ENCODE measurements at places on chromosomes 4 and X. TPM values are rescaled to one million over a fixed set of nuclear protein-coding genes. Genes with fewer than 3 reads are reported as not detected.

ANKRD37 gene
- 18.7 TPM for total RNA-seq

XKRX gene
- total RNA-seq = 0.55 TPM

DNA sequence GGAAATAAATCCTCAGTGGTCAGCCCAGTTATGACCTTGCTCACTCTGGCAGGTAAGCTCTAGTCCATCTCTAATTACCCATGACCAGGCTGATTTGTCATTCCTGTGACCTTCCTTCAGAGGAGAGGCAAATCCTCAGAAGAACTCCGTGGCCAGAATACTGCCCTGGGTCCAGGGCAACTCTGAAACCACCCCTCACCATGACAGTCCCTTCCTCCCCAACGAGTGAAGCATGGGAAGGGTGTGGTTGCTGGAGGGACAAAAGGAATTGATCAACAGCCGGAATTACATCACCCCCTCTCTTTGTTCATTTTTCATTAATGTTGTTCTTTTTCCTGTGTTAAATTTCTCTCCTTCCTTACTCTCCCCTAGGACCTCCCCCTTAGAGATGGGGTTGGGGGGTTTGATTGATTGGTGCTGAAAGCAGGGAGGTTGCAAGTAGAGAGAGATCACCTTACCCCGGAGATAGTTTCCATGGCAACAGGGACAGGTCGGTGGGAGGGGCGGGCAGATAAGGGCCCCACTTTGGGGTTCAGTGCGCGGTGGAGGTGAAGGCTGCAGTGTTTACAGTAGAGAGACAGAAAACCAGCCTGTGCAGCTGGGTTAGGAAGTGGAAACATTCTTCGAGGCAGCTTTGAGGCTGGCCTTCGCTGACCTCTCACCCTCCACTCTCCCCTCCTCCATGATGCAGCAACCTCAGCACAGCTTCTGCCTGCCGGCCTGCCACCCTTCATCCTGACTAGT, 647.4 kb downstream of the BCOR start:
- DNase-seq = no peak

- no peak for DNase-seq
Measured at GRCh38 chr4:147682755-147683154, 1.2 kb downstream of the PRMT9 start.

- DNase-seq = no peak
Measured at GRCh38 chr4:189502841-189503435, 437.7 kb upstream of the FRG1 start.

Data from PC-3 (cell line).